Stimulated activated CD4-positive, alpha-beta T cell treated with anti-CD3 and anti-CD28 coated beads, TNF-alpha, amount 100 ng/mL, for 48 hours (primary cell): ENCODE measurements at places on chromosomes 1 and 21.

DNA sequence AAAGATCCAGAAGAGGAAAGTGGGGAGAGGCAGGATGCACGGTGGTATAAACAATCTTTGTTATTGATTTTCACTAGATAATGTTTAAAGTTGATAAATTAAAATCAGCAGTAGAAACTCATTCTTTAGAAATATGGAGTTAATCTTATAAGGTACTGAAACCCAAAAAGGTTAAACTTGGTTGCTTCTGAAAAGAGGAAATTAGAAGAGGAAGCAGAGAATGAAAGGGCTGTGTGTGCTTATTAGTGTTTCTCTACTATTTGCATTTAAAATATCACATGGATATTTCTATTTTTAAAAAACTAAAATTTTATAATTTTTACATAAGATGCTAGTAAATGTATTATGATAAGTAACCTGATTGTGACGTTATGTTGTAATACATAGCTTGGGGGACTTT lies 24.4 kb downstream of the C1orf141 start:
- DNase-seq, result no peak

DNA sequence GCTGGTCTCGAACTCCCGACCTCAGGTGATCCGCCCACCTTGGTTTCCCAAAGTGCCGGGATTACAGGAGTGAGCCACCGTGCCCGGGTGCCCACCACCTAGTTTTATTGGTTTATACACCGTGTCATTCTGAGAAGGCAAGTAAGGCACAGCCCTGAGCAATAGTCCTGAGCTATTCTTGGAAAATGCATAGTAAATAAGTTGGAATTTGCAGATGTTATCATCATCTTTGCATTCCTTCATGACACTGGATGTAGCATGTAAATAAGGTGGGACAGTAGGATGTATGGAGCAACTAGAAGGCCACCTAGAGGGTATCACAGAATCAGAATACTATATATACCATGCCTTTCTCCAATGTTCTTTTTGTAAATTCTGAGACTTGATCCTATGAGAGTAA lies 11.0 kb downstream of the TOR1AIP2 start:
- no peak for DNase-seq

DNA sequence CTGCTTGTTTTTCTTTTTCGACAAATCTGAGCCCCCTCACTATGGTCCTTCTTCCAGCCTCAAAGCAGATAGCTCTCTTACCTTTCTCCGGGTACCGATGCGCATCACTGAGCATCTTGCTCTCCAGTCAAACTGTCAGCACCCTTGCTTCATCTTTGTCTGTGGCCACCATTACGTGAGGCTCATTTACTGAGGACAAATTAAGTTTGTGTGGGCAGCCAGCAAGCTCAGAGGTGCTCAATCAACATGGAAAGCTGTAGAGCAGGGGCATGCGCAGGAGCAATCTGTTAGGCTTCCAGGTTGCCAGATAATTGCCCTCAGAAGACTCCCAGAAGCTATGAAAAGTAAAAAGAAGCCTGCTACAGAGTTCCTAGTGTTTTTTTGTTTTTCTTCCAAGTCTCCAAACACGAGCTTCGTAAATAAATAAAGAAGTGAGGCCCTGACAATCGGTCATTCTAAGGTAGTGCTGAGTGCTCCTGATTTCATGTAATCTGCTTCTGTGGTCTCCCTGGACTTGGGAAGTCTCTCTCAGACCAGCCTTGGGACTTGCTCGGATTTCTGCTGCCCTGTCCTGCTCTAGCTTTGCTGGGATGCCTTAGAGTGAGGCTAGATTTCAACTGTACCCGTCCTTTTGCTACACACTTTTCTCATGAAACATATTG lies 1.8 kb downstream of the C1orf53 start:
- no peak for DNase-seq

GRCh38 chr1:46784666-46785065 lies 14.2 kb upstream of the CYP4B1 start:
- DNase-seq, result no peak

- no peak for DNase-seq
Observed at GRCh38 chr1:232045139-232045994, 418.8 kb downstream of the DISC1 start.

DNA sequence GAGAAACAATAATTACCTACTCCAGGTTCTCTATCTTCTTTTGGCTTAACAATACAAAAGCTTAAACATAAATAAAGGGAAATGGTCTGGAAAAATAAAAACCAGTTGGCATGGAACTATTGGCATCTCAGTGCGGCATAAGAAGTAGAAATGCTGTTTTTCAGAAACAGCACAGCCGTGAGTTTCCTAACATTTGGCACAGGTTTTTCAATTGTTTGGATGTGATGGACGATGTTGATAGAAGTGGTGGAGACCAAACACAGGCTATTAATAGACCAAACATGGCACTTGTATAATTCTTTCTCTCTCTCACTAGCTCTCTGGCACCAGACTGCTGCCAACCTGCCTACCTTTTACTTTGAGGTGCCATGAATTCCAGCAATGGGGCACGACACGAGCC lies 36.2 kb downstream of the KCNN3 start:
- no peak for DNase-seq

- DNase-seq, result no peak
Observed at GRCh38 chr1:29197590-29197924, 15.9 kb upstream of the SRSF4 start.

- no peak for DNase-seq
Observed at GRCh38 chr1:70084314-70084915, 121.0 kb downstream of the LRRC40 start.
